Dorsolateral prefrontal cortex (tissue), 122 donors: ENCODE measurements at places on chromosomes 3 and 15.

GRCh38 chr15:83288381-83288801, 3.9 kb upstream of the BNC1 start:
- no peak for DNase-seq

- no peak for DNase-seq
These were observed 48.9 kb upstream of the NAALADL2 start for GRCh38 chr3:174810254-174810653.

- DNase-seq: no peak
These were observed 133.6 kb downstream of the P2RY1 start for GRCh38 chr3:152968388-152969024.

- no peak for DNase-seq
These were observed 365.2 kb downstream of the TUSC7 start for GRCh38 chr3:117074826-117075225.

- DNase-seq: no peak
These were observed 461.8 kb downstream of the RAP2B start for GRCh38 chr3:153623834-153624233.

GRCh38 chr15:40053831-40054604, 15.0 kb upstream of the SRP14 start:
- no peak for DNase-seq

DNA sequence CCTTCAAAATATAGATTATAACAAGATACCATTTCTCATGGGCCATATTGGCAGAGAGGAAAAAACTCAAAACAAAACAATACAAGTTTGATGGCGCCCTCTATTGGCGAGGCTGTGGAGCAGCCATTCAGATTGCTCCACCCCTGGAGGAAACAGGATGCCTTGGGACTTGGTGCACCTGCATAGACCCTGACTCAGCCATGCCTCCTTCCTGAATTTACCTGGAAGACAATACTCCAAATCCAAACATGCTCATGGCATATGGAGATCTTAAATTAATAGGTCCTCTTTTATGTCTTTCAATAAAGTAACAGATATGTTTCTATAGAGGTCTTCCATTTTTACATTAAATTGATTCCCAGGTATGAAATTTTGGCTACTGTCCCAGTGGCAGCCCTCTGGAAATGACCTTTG, 90.0 kb downstream of the APBA2 start:
- no peak for DNase-seq

- DNase-seq: no peak
These were observed 3.5 kb downstream of the EIF4E3 start for GRCh38 chr3:71721651-71722157.

- DNase-seq: no peak
These were observed 588.3 kb upstream of the NAALADL2 start for GRCh38 chr3:174270841-174271240.

DNA sequence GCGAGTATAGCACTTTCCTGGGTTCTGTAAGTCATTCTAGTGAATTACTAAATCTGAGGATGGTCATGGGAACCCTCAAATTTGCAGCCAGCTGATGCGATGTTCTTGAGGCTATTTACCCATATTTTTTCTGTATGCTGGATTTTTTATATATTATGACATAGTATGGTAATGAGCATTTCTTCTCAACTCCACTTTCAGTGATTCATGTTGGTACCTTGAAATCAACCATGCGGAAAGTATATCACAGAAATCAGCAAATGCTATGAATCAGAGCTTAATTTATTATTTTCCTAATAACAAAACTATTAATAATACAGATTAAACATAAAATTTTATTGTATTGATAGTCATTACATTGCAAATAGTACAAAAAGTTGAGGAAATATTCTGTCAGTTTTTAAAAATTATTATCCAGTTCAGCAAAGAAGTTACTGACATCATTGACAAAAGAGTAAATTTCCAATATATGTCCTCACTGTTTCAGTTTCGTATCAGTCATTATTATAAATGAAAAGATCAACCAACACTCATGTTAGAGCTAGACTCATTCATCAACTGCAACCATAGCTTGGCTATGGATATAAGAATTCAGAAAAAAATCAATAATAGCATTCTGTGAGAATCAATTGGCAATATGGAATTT, 164.3 kb upstream of the SETMAR start:
- no peak for DNase-seq

- DNase-seq: peak; percentile 4
These were observed 22.4 kb downstream of the NIPA1 start for GRCh38 chr15:22808761-22809280.

DNA sequence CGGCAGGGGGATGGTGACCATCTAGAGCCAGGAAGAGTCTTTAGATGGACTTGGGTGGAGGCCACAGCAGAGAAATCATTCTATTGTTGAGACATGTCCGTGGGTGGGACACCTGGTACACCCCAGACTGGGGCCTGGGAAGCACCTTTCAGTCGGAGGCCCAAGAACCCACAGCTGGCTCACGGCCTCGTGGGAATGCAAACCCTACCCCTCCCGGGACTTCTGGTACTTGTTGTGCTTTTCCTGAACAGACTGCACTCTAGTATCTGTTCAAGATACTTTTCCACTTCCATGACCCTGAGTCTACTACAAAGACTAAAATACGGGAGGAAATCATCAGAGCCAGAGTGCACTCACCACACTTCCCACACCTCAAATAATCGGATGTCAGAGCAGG, 60.7 kb downstream of the BDH1 start:
- no peak for DNase-seq

DNA sequence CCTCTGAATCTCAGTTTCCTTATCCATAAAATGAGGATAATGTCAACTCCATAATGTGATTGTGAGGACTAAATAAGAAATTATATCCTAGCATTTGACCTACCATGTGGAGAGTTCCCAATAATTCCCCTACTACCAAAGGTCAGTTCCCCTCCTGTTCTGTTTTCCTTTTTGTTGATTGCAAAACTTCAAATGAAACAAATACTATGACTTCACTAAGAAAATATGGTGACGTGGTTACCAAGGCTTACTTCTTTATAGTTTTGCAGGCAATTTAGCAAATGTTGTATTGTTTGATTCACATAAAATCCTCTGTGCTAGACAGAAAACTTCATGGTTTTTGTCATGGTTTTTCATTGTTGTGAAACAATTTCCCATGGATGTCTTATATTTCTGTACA, 153.8 kb upstream of the RORA start:
- DNase-seq: no peak

DNA sequence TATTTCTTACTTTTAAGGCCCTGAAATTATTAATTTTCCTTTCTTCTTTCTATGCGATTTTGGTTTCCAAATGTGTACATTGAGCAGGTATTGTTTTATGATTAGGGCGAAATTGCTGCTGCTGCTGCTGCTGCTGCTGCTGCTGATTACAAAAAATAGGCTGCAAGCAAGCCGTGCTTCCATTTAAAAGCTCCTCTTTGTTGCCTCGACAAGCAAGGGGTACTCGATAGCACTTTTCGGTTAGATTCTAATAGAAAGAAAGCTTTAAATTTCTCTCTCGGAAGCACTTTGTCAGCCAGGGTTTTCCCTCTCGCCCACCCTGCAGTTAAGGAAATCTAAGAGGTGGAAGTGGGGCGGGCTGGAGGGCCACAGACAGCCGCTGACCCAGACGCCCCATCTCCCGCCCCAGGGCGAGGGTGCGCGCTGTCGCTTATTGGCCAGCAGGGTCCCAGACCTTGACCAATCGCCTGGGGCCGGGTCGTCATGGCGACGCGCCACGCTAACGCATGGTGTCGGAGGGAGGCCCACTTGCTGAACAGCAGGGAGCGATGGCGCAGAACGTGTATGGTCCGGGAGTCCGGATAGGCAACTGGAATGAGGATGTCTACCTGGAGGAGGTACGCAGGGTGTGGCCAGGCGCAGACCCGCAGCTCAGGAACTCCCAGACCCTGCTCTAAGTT, at the start of gene CFAP161:
CFAP161 (plus strand) TSS at position 489 of the 680 bp plus-strand sequence; CDS start at position 549, 60 bp downstream.
- DNase-seq: peak; percentile 85

- DNase-seq: no peak
These were observed 123.1 kb upstream of the SLC2A2 start for GRCh38 chr3:171149526-171150116.

DNA sequence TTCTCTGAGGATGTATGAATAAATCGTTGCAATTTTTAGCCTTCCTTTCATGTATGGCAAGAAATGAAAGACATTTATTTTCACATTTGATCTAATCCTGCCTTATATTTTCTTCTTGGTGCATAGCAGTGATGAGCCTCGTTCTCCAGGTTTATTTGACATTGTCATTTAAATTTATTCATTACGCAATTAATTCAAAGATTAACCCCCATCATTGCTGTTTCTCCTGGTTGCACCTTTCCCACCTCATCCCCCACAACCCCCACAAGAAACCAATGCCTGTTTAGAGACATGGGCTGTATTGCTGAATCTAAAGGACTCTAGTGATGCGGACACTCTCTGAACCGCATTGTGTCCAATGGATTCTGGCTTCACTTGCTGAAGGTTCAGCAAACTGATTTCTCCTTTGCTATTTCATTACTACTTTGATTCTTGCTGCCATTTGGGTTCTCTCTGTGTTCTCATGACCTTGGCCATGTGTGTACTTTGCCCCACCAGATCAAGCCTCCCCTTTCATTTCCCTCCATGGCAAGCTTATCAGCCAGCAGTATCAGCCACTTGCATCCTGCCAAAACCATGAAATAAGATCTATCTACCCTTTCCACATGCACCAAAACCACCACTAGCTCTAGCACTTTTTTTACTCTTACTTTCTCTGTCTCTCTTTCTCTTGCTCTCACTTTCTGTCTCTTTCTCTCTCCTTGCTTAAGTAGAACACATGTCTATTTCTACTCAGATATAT, 382.7 kb downstream of the GBE1 start:
- no peak for DNase-seq

GRCh38 chr3:68855620-68856019, 76.7 kb downstream of the TAFA4 start:
- no peak for DNase-seq

GRCh38 chr3:181943285-181943684, 231.6 kb downstream of the SOX2 start:
- no peak for DNase-seq

- DNase-seq: no peak
These were observed 1462.8 kb upstream of the GBE1 start for GRCh38 chr3:83224101-83224868.

DNA sequence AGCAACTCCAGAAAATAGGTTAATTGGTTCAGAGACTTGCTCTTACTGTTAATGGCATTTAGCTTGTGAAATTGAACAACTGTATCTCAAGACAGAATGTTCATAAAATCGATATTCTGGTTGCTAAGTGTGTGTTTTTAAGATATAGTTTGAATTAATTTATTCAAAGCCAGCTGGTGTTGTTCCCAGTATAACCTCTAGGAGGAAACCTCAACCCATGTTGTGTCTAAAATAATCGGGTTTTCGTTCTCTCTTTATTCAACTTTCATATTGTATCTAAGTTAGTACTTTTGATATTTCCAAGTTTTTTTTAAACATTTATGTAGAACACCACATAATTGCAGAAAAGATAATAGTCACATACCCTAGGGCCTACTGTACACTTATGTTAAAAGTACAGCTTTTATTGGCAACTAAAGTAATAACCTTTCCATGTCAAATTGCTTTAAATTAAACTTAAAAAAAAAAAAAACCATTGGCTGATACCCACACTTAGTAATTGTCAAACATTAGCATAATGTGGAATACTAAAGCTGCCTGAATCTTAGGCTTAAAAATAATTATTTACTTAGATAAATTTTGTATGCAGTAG, 90.9 kb downstream of the SAMMSON start:
- no peak for DNase-seq

- no peak for DNase-seq
These were observed 1.6 kb downstream of the GNB4 start for GRCh38 chr3:179449636-179450035.

DNA sequence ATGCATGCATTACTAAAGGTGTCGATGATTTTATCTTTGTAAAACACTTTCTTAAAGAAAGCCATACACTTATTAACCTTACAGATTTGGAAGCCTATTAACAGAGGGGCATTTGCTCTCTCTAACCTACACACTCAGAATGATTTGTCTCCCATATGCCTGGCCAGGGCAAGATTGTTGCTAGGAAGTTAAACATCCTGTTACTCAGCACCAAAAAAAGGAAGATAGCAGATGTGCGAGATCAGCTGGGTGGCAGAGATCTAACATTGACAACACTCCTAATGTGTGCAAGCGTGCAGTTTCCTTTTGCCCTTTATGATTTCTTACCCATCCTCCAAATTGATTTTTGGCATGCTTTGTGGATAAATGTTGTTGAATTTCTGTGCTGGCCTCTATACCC, 73.9 kb upstream of the TMEM108 start:
- DNase-seq: no peak

DNA sequence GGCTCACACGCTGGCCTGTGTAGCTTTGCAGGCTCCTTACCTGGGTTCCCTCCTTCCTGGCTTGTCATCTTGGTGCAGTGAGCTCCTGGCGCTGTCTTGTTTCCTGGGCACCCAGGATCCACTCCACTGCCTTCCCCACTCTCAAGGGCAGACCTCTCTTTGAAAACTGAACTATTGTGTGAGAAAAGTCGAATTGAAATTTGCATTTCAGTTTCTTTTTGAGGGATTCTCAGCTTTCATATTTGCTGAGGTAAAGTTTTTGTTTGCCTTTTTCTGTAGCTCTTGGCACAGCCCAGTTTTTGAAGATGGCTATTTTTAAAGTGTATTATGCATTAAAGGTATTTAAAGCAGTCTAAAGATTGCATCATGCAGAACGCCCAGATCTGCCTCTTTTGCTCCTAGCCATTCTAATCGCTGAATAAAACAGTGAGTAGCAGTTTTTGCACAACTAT, 70.1 kb downstream of the CCK start:
- DNase-seq: no peak

GRCh38 chr3:31724651-31725050, 191.9 kb downstream of the STT3B start:
- no peak for DNase-seq

GRCh38 chr3:119098619-119099222, 47.2 kb upstream of the TEX55 start:
- DNase-seq: no peak

DNA sequence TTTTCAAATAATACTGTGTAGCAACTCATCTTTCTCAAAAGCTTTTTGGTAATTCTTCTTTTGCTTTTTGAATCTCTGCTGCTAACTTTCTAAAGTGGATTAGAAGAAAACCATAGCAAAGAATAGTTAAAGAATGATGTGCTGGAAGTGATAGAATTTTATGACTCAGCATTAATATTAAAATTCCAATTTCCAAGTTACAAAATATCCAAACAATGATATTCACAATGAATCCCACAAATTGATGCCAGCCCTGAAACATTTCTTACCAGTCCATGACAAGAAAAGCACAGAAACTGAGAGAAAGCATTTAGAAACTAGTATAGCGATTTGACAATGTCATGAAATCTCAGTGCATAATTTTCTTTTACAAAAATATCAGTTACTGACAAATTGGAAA, 482.2 kb downstream of the RBMS3 start:
- no peak for DNase-seq

DNA sequence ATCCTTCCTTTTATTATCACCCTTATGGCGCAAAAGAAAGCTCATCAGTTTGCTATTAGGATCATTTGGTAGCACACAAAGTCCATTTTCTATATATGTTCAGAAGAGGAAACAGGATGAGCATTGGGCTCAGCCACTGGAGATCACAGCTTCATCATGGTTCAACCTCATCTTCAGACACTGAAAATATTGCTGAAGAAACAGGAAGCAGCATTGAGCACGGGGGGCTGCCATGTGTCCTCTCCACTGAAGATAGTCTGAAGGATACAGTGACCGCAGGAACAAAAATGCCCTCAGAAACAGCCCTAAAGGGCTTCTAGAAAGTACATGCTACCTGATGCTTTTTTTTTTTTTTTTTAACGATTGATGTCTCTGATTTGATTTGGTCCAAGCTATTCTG, 835.3 kb upstream of the CFAP20DC start:
- no peak for DNase-seq
